Inflammatory macrophage treated with lipopolysaccharide for 4 hours (primary cell): ENCODE measurements at places on chromosomes 11 and 22.

DNA sequence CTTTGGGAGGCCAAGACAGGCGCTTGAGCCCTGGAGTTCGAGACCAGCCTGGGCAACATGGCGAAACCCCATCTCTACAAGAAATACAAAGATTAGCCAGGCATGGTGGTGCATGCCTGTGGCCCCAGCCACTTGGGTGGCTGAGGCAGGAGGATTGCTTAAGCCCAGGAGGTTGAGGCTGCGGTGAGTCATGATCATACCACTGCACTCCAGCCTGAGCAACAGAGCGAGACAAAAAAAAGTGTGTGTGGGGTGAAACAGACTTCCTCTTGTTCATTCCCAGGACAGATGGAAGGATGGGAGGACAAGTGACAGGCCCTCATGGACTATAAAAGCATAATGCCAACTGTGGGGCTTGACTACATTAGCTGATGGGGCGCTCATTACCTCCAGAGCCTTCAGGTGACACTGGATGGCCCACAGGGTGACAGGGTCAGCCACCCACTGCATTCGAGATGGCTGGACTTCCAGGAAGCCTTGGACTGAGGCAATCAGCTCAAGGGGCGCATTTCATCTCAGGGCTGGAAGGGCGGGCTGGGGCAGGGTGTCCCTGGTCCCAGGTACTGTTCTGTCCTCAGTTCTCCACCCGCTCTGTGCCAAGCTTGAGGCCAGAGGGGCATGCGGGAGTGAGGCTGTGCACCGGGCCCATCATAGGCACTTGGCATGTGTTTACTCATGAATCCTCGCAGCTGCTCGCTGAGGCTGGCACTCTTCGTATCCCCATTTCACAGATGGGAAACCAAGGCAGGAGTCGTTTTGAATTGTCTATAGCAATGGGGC lies 12.5 kb downstream of the NPTXR start:
- DNase-seq: peak; percentile 90

GRCh38 chr11:131840545-131840944 lies 470.1 kb downstream of the NTM start:
- DNase-seq: peak; percentile 33

DNA sequence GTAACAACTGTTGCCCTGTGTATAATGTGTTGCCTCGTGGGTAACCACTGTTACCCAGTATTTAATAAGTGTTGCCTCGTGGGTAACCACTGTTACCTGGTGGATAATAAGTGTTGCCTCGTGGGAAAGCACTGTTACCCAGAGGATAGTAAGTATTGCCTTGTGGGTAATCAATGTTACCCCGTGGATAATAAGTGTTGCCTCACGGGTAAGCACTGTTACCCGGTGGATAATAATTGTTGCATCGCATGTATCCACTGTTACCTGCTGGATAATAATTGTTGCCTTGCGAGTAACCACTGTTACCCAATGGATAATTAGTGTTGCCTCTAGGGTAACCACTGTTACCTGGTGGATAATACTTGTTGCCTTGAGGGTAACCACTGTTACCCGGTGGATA lies 17.1 kb upstream of the NXPE4 start:
- DNase-seq: no peak

- no peak for DNase-seq
These were observed 100.4 kb upstream of the NECTIN1 start for GRCh38 chr11:119829402-119829801.

DNA sequence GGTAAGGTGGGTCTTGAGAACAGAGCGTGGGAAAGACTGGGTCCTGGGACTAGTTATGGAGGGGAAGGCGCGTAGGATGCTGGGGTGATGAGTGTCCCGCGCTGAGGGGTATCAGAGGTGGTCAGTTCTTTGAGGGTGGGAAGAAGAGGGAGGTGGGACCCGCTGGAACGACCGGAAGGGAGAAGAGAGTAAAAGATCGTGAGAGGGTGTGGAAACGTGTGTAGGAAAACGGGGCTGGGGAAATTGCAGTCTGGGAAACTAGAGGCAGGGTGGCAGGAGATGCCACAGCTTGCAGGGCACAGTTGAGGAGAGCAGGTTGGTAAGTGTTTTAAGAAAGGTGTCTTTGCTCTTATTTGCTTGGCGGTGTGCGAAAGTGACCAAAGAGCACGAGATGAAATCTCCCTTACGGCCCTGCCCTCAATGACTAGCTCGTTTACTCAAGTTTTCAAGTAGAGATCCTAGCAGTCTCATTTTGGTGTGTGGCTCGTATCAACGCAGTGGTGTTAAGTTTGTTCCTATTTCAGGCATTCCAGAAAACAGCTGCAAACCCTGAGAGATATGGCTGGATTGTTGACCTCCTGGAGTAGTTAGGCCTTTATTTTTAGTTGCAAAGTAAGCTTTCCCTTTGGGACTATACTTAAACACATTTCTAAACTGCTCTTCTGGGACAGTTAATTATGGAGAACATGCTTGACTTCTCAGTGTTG lies 615 bp downstream of the STT3A start:
- peak; percentile 38 for DNase-seq

DNA sequence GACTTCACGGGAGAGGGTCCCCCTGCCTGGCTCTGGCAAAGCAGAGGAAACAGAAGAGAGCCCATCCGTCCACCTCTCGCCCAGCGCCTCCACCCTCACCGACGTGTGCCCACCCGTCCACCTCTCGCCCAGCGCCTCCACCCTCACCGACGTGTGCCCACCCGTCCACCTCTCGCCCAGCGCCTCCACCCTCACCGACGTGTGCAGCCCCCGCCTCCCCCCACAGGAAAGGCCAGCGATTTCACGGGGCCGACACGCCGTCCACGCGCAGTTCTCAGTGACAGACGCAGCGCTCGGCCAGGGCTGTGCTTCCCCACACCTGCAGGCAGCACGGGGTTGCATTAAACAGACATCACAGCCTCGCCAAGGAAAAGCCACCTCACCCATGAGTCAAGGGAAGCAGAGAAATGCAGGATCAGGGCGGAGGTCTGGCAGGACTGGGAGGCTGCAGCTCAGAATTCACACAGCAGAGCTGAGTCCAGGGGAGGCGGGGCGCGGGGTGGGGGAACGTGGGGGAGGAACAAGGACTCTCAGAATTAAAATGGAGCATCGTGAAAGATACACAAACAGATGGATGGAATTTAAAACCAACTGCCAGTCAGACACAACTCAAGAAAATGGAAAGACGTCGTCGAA lies 377.7 kb downstream of the BRD1 start:
- no peak for DNase-seq
